ENCODE measurements at places on chromosomes 5 and 9. TPM values are rescaled to one million over a fixed set of nuclear protein-coding genes. Genes with fewer than 3 reads are reported as not detected.

- H3K4me1 ChIP-seq, result no peaks in the 10 kb centered on the region
- H3K4me3 ChIP-seq, result no peak overlapping the region
- no peaks in the 10 kb centered on the region for H3K27me3 ChIP-seq
Observed at GRCh38 chr5:88602584-88602983, 280.4 kb downstream of the MEF2C start.

DNA sequence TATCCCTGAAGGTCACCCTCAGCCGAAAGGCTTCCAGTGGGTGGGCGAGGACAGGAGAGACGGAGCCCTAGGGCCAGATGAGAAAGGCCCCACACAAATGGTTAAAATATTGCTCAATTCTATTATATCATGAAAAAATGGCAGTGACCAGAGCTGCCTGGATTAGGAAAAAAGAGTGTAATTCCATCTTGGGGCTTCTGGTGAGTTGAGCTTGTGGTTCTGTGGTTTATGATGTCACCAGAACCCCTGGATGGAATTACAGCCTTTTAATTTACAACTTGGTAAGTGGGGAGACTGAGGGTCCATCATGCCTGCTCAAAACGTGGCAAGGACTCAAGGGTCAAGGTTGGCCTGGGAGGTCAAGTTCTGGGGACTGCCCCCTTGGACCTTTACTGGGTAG is 55.5 kb upstream of the STC2 start:
- DNase-seq, result no peak
- no peaks in the 10 kb centered on the region for H3K36me3 ChIP-seq
- H3K27me3 ChIP-seq, result no peaks in the 10 kb centered on the region

Gene AQP3
- total RNA-seq, result 8.7 TPM

Gene LRRC26
- not detected for total RNA-seq

DNA sequence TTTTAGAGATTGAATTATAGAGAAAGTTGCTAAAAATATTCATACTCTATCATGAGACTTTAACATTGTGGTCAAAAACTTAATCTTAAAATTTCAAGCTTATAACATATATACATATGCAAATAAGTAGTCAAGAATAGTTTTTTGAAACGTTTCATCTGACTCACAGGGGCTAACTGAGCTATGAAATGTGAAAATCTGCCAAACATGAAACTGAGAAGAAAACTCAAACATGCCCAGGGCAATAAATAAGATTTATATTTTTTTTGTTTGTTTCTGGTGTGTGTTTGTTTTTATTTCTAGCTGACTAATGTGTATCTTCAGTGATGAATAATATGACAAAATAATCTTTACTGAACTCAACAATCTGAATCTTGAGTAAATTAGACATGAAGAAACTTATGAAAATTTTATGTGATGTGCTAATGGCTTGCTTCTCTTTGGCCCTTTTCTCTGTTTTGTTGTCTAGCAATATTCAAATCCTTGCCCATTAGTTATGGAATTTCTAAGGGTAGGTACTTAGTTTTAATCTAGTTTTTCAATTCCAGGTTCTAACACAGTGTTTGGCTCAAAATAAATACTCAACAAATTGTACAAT is 99.9 kb downstream of the FAM174A start:
- no peaks in the 10 kb centered on the region for H3K36me3 ChIP-seq
- H3K4me1 ChIP-seq, result no peaks in the 10 kb centered on the region
- DNase-seq, result no peak
- H3K27me3 ChIP-seq, result no peaks in the 10 kb centered on the region
- H3K27ac ChIP-seq, result no peak overlapping the region

Gene MRRF
- 74.6 TPM for total RNA-seq

DNA sequence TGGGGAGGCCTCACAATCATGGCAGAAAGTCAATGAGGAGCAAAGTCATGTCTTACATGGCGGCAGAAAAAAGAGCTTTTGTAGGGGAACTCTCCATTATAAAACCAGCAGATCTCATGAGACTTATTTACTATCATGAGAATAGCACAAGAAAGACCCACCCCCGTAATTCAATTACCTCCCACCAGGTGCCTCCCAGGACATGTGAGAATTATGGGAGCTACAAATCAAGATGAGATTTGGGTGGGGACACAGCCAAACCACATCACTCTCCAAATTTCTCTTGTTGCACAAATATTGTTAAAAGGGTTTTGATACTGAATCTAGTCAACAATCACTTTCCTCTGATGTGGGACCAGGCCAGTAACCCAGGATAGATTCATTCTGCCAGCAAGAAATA is 1176.1 kb downstream of the CDH9 start:
- no peak for DNase-seq
- H3K36me3 ChIP-seq, result no peaks in the 10 kb centered on the region
- no peaks in the 10 kb centered on the region for H3K27me3 ChIP-seq
- no peak overlapping the region for H3K27ac ChIP-seq
- H3K4me3 ChIP-seq, result no peak overlapping the region

DNA sequence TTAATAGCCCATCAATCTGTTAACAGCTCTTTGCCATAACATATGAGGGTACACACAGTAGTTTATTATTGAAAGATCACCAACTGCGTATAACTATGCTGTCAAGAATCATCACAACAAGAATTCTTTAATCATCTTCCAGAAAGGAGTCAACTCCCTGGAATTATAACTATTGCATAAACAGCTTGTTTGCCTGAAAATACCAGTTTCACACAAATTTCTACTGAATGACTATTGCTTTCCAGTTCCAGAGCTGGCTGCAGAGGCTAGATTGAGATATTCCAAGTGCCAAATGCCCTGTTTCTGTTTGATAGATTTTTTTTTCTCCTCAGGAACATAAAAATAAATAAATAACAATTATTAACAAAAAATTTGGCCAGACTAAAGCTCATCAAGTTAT is 444.7 kb downstream of the TLE1 start:
- no peaks in the 10 kb centered on the region for H3K4me1 ChIP-seq
- H3K27me3 ChIP-seq, result no peaks in the 10 kb centered on the region
- DNase-seq, result no peak
- H3K4me3 ChIP-seq, result no peak overlapping the region

GRCh38 chr9:122360891-122361290 is 9.9 kb upstream of the PTGS1 start:
- no peak for DNase-seq
- no peak overlapping the region for H3K27ac ChIP-seq
- no peak overlapping the region for H3K4me3 ChIP-seq
- no peaks in the 10 kb centered on the region for H3K4me1 ChIP-seq
- no peaks in the 10 kb centered on the region for H3K27me3 ChIP-seq
- H3K36me3 ChIP-seq, result no peaks in the 10 kb centered on the region

DNA sequence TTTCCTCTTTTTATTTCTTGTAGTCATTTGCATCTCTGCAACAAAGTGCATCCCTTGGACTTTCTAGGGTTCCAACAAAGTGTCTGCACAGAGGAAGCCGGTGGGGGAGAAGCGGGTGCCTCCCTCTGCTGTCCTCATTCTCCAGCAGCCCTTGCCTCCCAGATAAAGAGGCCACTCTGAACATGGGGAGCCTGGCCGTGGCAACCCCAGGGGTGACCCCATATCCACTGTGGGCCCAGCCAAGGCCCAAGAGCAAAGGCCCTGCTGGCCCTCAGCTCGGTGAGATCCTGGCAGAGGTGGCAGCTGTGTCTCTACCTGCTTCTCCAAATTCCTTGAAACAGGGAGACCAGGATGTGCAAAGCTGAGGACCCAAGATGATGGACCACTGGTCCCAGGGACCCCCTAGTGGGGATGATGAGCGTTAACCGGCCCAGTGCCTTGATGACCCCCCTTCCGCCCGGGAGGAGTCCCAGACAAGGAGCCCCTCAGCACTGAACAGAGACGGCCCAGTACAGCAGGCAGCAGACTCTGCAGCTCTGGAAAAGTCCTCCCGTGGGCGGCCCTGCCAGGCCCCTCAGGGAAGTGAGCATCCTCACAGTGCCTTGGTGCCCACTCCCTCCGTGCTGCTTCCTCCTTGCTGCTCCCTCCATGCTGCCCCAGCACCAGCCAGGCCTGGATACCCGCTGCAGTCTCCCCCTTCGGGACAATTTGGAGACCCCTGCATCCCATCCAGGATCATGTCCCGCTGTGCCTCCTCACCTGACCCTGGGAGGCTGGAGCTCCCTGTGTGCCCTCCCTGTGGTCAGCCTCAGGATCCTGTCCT is 62.5 kb downstream of the MRPL36 start:
- no peaks in the 10 kb centered on the region for H3K4me1 ChIP-seq
- H3K27me3 ChIP-seq, result no peaks in the 10 kb centered on the region
- H3K4me3 ChIP-seq, result no peak overlapping the region
- no peaks in the 10 kb centered on the region for H3K36me3 ChIP-seq
- no peak for DNase-seq

DNA sequence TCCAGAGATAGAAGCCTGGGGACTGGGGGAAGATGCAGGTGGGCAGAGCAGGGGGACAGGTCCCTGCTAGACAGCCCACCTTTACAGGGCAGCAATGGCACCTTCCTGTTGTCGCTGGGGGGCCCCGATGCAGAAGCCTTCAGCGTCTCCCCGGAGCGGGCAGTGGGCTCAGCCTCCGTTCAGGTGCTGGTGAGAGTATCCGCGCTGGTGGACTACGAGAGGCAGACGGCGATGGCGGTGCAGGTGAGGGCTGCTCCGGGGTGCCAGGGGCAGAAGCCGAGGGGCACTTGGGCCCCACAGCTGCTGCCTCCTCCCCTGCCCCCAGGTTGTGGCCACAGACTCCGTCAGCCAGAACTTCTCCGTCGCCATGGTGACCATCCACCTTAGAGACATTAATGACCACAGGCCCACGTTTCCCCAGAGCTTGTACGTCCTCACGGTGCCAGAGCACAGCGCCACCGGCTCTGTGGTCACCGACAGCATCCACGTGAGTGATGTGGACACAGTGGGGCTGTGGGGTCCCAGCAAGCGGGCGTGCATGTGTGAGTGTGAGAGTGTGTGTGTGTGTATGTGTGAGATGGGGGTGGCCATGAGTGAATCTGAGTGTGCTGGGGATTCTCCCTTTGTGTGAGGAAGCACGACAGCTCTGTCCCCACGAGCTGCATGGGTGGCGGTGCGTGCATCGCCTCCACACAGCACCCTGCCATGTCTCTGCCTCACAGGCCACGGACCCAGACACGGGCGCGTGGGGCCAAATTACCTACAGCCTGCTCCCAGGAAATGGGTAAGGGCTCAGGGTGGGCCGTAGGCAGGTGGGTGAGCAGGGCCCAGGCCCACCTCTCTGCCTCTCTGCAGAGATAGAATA is 28.4 kb downstream of the CDHR2 start:
- no peak overlapping the region for H3K4me3 ChIP-seq
- no peaks in the 10 kb centered on the region for H3K27me3 ChIP-seq
- no peak overlapping the region for H3K27ac ChIP-seq
- no peaks in the 10 kb centered on the region for H3K36me3 ChIP-seq
- H3K4me1 ChIP-seq, result no peaks in the 10 kb centered on the region

Gene CER1
- total RNA-seq, result not detected

Gene SPATA31C1
- total RNA-seq, result not detected

DNA sequence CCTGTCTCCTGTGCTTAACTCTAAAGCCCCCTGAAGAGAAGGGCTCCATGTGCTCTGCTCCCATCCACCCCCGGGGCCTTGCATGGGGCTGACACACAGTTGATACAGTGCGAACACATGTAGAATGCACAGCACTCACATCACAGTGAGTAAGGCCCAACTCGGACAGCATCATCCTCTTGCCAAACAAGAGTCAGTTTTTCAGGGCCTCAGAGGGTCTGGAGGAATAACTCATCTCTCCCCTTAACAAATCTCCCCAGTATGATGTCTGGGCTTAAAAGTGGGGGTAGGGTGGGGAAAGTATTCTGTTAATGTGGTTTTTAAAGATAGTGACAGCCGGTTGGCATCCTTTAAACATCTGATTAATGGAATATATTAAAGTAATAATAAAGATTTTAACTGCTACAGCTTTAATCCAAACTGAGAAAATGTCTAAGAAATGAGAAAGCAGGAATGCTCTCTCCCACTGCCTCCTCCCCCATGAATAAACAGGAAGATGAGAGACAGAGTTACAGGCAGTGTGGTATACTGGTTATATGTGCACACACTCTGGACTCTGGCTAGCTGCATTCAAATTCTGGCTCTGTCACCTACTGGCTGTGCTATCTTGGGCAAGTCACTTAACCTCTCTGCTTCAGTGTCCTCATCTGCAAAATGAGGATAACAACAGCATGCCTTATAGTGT is 22.5 kb downstream of the APBA1 start:
- no peaks in the 10 kb centered on the region for H3K36me3 ChIP-seq
- H3K27ac ChIP-seq, result no peak overlapping the region
- DNase-seq, result no peak
- H3K4me1 ChIP-seq, result no peaks in the 10 kb centered on the region
- no peak overlapping the region for H3K4me3 ChIP-seq

GRCh38 chr5:154697371-154697770 is 57.8 kb upstream of the LARP1 start:
- no peak for DNase-seq
- no peaks in the 10 kb centered on the region for H3K4me1 ChIP-seq
- H3K36me3 ChIP-seq, result no peaks in the 10 kb centered on the region
- H3K27me3 ChIP-seq, result no peaks in the 10 kb centered on the region

Gene CCL21
- not detected for total RNA-seq

GRCh38 chr5:136722581-136722980 is 357.2 kb upstream of the TRPC7 start:
- H3K36me3 ChIP-seq, result no peaks in the 10 kb centered on the region
- no peaks in the 10 kb centered on the region for H3K27me3 ChIP-seq
- H3K4me3 ChIP-seq, result no peak overlapping the region
- no peak overlapping the region for H3K27ac ChIP-seq
- no peaks in the 10 kb centered on the region for H3K4me1 ChIP-seq

DNA sequence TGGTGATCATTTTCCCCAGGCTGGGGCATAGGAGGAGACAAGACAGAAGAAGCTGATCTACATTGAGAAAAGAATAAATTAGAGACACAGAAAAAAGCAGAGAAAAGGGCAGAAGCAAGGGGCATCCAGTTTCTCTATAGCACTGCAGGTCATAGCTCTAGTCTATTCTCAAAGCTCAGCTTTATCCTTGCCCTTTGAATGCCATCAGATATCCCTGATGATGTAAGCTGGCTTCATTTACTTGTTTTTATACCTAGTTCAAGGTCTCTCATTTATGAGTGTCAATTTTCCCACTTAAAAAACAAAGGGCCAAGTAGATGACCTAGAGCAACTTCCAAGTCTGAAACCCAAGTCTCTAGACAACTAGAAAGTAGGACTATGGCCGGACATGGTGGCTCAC is 32.7 kb downstream of the FBXO10 start:
- H3K27me3 ChIP-seq, result no peaks in the 10 kb centered on the region
- no peak overlapping the region for H3K27ac ChIP-seq

DNA sequence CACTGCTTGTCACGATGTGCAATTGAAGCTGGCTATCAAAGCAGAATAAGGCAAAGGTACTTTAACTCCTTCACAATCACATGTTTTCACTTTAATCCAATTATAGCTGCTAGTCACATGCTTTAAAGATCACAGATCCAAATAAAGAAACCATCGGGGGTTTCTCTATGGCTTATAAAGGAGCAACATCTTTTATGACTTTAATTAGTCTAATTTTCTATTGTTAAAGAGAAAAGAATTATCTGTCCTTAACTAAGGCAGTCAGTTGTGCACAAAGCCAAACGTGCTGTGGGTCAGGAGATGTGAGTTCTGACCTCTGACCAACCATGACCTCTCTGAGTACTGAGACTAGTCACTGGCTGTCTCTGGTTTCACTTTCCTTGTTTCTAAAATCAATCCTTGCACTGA is 561.1 kb downstream of the RAB3C start:
- no peaks in the 10 kb centered on the region for H3K36me3 ChIP-seq
- DNase-seq, result no peak
- no peaks in the 10 kb centered on the region for H3K27me3 ChIP-seq
- no peaks in the 10 kb centered on the region for H3K4me1 ChIP-seq

- no peak for DNase-seq
- H3K4me1 ChIP-seq, result no peaks in the 10 kb centered on the region
- H3K27me3 ChIP-seq, result no peaks in the 10 kb centered on the region
- no peak overlapping the region for H3K4me3 ChIP-seq
- H3K36me3 ChIP-seq, result no peaks in the 10 kb centered on the region
- no peak overlapping the region for H3K27ac ChIP-seq
Observed at GRCh38 chr9:20033511-20033910, 244.7 kb upstream of the SLC24A2 start.
